ENCODE measurements at places on chromosomes 11 and 22.

- DNase-seq: no peak
Measured at GRCh38 chr11:114192841-114193389, 103.3 kb upstream of the NNMT start.

DNA sequence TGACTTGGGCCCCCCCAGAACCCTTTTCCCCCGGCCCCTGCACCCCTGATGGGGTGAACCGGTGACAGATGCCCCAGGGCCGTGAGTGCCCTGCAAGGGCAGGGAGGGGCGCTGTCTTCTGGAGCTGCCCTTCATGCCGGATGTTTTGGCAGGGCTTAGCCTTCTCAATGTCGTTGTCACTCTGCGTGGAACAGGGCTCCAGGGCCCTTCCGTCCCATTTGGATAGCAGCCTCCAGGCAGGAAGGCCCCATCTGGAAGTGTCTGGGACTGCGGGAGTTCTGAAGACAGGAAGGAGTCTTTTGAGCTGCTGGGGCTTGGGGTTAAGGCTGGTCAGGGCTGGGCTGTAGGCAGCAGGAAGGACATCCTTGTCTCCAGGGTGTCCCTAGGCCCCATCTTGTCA, 4.6 kb downstream of the FRMD8 start:
- DNase-seq: no peak

DNA sequence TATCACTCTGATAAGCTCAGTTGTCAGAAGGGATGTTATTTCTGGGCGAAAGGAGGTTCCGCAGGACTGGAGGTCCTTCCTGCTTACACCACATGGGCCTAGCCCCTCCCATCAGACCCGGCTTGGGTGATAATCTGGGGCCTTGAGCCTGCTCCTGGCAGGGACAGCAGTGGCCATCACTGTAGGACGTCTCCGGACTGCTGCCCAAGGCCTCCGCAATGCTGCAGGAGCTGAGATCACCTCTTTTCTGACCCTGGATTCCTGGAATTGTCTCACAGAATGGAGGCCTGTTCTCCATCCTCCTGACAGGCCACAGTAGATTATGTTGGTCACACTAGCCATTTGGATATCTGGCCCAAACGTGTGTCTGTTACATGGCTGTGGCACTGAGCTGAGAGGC, 9.2 kb upstream of the BIK start:
- DNase-seq: no peak

DNA sequence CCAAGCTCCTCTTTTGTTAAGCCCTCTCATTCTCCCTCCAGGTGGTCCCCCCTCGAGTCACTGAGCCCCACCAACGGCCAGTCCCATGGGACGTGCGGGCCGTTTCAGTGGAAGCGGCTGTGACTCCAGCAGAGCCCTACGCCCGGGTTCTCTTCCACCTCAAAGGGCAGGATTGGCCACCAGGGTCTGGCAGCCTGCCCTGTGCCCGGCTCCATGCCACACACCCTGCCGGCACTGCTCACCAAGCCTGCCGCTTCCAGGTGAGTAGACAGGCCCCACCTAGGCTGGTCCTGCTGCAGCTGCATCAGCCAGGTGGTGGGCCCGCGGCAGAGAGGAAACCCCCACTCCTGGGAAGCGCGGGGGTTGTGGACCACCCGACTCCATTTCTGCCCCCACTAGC, 3.3 kb downstream of the TMEM132A start:
- no peak for DNase-seq

GRCh38 chr22:45852826-45853225, 124.1 kb downstream of the WNT7B start:
- no peak for DNase-seq

GRCh38 chr11:765025-765801, 12.1 kb downstream of the GATD1 start:
- peak; percentile 86 for DNase-seq

Measured in H9 (cell line).